ENCODE measurements at places on chromosomes 1 and 21.

GRCh38 chr1:182713939-182714338 lies 29.6 kb upstream of the RGS8 start:
- DNase-seq: no peak

- no peak for DNase-seq
These were observed 140.4 kb downstream of the COL24A1 start for GRCh38 chr1:86016076-86016759.

DNA sequence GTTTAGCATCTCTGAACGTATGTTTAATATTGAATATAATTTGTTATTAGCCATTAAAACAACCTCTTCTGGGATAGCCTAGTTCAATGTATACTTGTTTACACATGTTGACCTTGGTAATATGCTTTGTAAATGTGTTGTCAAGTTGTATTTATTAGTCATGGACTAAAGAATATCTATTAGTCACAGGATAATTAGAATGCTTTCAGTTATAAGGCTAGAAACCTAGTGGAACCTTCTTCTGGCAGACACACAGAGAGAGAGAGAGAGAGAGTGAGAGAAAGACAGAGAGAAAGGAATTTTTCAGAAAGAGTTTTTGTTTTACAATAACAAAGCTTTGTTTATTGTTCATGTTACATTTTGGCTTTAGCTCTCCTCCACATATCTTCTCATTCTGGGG lies 181.1 kb upstream of the APP start:
- no peak for DNase-seq

- DNase-seq: no peak
These were observed 108.8 kb downstream of the ITSN1 start for GRCh38 chr21:33751120-33751519.

DNA sequence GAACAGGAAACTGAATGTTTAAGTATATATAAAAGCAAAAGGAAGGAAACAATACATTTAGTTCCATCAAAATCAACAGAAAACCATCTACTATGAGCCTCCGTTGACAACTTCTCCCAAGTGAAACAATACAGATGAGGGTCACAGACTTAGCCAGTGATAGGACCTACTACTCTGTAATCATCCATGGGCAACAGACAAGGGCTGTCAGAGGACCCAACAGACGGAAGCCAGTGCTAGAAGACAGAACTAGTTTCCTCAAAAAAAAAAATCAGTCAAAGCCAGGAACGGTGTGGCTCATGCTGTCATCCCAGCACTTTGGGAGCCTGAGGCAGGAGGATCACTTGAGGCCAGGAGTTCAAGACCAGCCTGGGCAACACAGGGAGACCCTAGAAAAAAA lies 20.6 kb downstream of the RERE start:
- DNase-seq: no peak

GRCh38 chr1:118333601-118334210 lies 148.7 kb upstream of the SPAG17 start:
- DNase-seq: no peak

- no peak for DNase-seq
These were observed 681.5 kb downstream of the LRRIQ3 start for GRCh38 chr1:73516451-73516850.

- DNase-seq: no peak
These were observed 10.0 kb downstream of the TPM3 start for GRCh38 chr1:154181944-154182343.

DNA sequence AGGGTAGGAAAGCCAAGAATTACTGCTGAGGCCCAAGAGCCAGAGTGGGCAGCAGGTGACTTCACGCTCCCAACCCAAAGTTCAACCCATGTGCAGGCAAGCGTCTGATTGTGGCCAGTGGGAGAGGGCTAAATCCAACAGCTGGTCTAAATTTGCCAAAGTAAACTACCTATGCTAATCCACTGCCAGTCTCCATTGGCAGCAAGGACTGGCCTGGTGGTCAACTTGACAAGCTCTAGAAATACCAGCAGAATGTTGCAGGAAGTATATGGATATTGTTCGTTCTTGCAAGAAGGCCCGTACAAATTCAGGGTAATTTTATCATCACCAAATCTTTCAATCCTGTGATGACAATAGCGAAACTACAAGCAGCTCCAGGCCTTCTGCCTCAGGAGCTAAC lies 1.5 kb downstream of the TMEM63A start:
- no peak for DNase-seq

GRCh38 chr21:34983680-34984086 lies 65.4 kb downstream of the RUNX1 start:
- DNase-seq: peak; percentile 80

- DNase-seq: no peak
These were observed 76.4 kb upstream of the DNAH14 start for GRCh38 chr1:224852901-224853568.

DNA sequence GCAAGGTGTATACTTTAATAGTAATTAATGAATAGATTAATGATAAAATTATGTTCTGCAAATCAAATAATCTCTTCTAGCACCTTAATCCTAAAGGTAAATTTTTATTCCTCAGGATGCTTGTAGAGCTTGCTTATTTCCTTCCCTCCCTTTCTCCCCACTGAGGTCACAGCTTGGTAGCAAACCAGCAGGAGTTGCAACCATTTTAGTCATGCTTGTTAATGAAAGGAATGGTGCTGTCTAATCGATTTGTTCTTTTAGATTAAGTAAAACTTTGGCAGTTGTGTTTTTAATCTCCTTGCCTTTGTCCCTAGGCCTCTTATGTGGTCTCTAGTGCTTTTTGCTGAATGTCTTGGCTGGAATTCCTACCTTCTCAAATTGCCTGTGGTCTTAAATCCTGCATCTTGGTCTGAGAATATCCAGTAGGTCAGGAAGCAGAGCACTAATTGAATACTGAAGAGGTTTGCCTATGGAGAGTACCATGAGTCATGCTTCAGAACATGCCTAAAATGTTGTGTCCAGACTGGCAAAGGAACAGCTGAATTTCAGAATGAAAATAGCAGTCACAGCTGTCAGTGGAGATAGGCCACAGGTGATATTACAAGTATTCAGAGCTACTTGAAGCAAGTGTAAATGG lies 36.3 kb upstream of the RWDD3 start:
- DNase-seq: no peak

DNA sequence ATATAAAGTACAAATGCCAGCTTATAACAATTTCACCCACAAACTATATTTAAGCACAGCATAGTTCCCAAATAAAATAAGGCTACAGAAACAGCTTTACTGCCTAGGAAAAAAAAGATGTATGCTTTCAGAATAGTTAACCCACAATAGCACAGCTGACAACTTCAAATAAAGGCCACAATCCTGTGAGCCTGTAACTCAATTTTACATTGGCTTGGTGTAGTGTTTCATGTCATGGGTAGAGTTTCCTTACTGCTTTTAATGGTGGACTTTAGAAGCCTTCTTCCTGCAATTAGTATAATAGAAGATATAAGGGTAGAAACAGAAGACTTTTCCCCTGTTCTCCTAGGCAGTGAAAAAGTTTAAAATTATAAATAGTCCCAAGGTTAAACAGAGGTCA lies 44.3 kb upstream of the ZC3H11B start:
- DNase-seq: no peak

DNA sequence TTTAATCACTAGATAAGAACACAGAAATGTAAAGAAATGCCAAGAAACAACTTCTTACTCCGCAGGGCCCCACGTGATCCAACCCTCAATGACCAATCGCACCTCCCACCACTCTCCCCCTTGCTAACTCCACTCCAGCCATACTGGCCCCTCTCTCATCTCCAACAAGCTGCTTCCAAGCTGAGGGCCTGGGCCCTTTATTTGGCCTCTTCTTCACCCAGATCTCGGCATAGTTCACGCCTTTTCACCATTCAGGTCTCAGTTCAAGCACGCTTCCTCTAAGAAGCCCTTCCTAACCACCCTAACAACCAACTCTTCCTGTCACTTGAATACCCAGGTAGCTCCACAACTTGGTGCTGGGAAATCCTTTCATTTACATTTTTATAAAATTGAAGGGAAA lies 110.7 kb downstream of the TGFBR3 start:
- DNase-seq: no peak

DNA sequence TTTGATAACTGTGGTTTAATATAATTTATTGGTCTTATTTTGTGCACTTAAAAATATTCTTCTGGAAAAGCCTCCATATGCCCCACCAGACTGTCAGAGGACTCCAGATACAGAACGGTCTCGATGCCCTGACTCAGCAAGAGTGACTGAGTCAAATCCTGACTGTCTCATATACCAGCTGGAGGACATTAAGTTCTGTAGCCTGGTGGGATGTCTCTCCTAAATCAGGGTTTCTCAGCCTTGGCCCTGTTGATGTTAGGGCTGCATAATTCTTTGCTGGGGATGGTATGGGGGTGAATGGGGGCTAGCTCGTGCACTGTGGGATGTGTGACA lies 67.7 kb upstream of the TLR5 start:
- no peak for DNase-seq

DNA sequence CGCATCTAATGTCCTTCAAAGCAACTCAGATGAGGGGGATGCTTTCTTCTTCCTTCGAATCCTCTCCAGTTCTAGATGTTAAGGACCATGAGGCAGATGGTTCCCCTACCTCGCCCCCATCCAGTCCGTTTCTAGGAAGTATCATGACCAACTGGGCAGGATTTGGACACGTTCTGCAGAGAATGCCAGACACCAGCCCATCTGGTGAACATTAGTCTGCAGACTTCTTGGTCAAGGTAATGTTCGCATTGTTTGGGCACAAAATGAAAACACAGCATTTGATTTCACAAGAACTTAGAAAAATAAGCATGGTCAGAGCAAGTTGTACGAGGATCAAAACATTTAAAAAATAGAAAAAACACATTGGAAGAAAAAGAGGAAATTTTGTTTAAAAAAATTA lies 25.4 kb upstream of the ADARB1 start:
- no peak for DNase-seq

- DNase-seq: peak; percentile 80
These were observed at the start of gene DHRS3 for GRCh38 chr1:12617901-12618660. Gene DHRS3, minus strand, starts transcription at chr1:12618210. Its CDS starts 862 bp downstream, at chr1:12617348.

DNA sequence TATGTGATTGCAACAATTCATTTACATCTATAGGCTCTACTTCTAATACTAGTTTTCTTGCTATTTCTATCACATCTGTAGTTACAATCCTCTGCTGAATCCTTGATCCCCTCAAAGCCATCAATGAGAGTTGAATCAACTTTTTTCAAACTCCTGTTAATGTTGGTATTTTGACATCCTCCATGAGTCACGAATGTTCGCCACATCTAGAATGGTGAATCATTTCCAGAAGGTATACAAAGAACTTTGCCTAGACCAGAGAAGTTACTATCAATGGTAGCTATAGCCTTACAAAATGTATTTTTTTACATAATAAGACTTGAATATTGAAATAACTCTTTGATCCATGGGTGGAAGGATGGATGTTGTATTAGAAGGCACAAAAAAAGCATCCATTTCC lies 110.0 kb downstream of the AMY1C start:
- no peak for DNase-seq

DNA sequence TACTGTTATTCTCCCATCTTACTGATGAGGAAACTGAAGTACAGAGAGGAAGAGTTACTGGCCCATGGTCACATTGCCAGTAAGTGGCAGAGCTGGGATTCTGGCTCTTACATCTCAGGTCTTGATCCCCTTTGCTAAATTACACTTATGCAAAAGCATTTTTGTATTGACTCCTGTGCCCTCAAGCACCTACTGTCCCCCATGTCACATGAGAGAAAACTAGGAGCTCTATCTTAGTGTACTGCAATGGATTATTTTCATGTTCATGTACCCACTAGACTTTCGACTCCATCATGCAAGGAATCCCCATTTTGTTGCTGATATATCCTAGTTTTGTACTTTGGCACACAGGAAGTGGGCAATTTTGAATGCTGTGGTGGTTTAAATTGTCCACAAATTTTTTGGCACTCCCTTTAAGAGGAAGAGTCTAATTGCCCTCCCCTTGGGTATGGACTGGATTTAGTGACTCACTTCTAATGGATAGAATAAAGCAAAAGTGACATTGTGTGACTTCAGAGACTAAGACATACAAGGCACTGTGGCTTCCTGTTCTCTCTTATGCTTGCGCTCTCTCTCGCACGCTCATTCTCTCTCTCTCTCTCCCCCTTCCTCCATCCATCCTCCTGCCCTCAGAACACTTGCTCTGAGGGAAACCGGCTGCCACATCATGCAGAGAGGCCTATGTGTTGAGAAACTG lies 43.5 kb upstream of the JAK1 start:
- DNase-seq: no peak

DNA sequence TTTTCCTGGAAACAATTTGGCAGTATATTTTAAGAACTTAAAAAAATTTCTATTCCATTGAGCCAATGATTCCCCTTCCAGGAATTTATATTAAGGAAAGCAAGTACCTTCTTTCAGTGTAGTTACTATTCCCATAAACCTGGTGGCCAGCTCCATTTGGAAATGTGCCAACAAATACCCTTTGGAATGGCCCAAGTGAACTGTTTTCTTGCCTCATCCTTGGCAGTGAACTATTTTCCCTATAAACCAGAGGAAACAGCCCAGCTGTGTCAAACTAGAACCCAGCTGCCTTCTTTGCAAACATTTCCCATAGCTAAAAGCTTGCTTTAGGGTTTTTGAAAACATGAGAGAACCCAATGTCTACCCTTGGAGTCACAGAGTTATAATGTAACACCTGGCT lies 496.9 kb downstream of the NEGR1 start:
- DNase-seq: no peak

DNA sequence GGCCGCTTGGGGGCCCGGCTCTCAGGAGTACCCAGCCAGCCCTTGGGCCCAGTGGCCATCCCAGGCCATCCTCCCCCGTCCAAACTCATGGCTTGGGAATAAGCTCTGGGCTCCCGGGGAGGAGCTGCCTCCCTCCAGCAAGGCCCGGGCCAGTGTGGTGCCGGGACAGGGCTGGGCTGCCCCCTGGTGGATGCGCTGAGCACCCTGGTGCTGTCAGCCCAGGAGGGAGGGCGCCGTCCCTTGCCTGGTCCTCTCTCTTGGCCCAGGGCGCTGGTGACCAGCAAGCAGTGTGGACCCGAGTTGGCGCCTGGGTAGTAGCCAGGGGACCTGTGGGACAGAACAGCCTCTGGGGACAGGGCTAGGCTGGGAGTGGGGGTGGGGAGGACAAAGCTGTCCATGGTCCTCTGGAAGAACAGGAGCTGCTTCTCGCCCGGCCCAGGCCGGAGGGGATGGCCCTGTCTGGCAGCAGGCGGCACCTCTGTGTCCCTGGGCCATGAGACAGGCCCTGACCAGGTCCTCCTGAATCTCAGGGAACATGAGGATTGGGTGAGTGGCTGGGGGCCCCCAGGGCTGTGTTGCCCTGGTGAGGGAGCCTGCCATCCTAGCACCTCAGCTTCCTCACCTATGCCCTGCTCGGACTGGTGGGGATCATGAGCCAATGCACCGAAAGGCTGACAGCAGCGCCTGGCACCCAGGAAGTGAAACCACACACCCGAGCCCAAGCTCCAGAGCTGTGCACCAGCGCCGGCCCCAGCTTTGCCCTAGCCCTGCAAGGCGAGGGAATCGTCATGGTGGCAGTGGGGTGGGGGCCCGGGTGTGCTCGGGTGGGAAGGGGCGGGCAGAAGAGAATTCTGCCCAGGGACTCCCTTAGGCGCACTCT lies 9.4 kb downstream of the MORN1 start:
- peak; percentile 79 for DNase-seq
